Vagina (tissue), 2 donors: ENCODE measurements at places on chromosomes 12 and 14.

- DNase-seq, result no peak
Observed at GRCh38 chr12:105485321-105485910, 154.9 kb downstream of the C12orf75 start.

- no peak for DNase-seq
Observed at GRCh38 chr12:47949441-47950341, 13.7 kb upstream of the TMEM106C start.

DNA sequence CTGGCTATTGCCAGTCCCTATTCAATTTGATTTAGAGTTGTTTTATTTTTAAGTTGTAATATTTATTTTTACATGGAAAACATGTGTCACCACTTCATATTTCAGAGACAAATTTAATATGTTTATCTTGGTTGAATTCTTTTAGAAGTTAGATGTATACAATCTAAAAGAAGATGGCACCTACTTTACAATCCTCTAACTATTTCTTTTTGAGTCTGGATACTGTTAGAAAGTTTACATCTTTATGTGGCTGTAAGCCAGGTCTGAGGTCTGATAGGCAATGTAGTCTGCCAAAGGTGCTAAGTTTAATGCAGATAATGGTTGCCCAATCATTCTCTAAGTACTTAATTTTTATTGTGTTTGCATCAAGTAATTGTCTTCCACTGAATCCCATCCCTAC lies 7.2 kb upstream of the LMO3 start:
- DNase-seq, result no peak

- no peak for DNase-seq
Observed at GRCh38 chr14:70811578-70811977, 2.3 kb upstream of the MAP3K9 start.

DNA sequence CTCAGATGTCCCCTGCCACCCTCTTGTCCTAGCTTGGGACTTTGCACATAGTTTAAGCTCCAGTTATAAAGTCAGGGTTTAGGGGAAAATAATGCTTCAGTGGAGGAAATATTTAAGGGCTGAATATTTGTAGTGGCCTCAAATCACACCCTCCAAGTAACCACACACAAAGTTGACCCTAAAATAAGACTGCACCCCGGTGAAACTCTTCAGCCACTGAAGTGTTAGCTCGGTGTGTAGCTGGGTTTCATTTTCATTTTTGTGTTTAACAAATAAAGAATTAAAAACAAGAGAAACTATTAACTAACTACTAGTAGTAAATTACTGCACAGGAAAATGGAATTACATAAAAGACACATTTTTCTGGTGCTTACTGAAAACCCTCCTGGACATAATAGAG lies 14.8 kb upstream of the BCL11B start:
- no peak for DNase-seq
